ENCODE measurements at places on chromosomes 7 and 10.

GRCh38 chr7:25720427-25720826, 431.6 kb upstream of the NFE2L3 start:
- no peak for DNase-seq

DNA sequence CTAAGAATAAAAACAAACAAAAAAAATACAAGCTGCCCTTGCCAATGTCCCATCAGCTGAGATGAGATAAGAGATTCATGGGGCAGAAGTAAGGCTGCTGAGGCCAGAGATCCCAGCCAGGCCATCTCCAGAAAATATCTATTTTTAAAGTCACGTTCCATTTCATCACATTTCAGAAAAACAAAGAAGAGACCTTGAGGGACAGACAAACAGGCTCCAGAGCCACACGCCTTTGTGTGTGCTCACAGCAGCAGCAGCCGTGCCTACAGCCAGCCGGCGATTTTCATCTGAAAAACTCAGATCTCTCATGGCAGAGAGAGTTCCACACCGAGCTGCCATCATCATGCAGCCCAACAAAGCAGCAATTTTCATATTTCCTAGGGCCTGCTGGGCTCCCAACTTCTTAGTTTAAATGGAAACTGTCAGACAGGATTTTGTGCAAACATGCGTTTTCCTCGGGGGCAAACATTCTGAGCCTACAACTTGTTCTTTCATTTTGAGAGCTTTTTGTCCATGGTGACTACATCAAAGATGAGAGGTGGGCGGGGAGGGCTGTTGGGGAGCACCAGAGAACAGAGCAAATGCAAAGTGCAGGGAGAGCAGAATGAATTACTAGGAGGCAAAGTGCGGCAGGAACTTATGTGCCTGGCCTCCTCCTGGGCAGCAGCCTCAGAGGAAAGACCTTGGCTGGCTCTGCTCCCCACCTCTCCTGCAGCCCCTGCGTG, 38.8 kb downstream of the DLG5 start:
- DNase-seq, result no peak

DNA sequence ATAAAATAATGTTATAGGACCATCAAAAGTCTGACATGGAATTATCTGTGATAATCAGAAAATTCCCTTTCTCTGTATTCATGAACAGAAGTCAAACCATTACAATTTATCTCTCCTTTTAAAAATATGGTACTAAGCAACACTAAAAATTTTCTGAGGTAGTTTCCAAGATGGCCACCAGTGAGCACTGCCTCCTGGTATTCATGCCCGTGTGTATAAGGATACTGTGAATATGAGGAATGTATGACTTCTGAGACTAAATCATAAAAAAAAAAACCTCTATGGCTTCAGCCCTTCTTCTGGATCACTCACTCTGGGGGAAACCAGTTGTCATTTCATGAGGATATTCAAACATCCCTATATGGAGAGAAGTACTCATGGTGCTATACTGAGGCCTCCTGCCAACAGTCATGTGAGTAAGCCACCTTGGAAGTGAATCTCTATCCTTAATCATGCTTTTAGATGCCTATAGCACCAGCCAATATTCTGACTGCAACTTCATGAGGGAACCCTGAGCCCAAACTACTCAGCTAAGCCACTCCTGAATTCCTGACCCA, 41.1 kb downstream of the SIRT1 start:
- DNase-seq, result no peak

DNA sequence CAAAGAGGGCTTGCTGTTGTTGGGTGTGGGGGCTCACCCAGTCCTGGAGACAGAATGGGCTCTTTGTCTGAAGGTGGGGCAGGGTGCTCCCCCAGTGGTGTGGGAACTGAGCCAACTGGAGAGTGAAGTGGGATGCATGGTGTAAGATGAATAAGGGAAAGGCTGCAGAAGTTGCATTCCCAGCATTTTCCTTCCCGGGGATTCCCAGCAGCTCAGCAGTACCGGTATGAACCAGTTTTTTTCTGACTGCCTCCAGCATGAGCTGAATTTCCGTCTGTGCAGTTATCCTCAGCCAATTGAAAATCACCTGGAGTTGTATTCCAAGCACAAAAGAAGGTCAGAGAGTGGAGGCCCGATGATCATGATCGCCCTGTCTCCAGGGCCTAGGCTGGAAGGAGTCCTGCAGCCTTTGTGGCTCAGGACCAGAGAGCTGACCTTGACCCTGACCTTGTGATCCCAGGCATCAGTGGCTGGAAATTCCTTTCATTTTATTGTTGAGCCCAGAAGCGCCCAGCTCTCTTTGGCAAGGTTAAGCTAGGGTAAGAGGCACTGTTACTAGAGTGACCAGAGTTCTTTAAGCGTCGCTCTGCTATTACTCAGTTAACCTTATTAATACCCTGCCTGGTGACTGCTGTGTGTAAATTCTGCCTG, 33.4 kb downstream of the OGDH start:
- DNase-seq, result no peak

Data from stimulated activated CD4-positive, alpha-beta T cell treated with anti-CD3 and anti-CD28 coated beads, Interleukin-1b, Interleukin-23, amount 100 ng/mL, for 1 hour (primary cell).